ENCODE measurements at places on chromosomes 2 and 18.
A peak's percentile ranks its signal among the peaks of the same experiment; 100 is the strongest.

DNA sequence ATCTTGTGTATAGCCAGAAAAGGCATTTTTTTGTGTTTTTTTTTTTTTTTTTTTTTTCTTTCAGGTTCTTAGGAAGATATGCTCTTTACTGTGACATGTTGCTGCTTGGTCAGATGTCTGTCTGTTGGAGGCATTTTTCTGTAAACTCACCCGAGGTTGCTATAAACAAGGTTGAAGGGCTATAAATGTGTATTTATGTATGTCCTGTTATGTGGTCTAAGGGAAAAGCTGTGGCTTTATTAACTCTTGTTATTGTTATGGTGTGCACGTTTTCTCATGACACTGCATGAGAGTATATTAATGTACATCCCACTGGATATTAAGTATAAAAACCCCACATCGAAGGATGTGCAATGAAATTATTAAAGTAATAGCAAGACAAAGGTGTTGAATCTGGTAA is 102.0 kb downstream of the ZNF532 start:
- DNase-seq: no peak

GRCh38 chr18:58023108-58023507 is 20.9 kb upstream of the NEDD4L start:
- no peak for DNase-seq

GRCh38 chr2:71212336-71212735 is 14.6 kb downstream of the PAIP2B start:
- DNase-seq: no peak

GRCh38 chr2:115303-115702 is 69.0 kb upstream of the FAM110C start:
- no peak for DNase-seq

DNA sequence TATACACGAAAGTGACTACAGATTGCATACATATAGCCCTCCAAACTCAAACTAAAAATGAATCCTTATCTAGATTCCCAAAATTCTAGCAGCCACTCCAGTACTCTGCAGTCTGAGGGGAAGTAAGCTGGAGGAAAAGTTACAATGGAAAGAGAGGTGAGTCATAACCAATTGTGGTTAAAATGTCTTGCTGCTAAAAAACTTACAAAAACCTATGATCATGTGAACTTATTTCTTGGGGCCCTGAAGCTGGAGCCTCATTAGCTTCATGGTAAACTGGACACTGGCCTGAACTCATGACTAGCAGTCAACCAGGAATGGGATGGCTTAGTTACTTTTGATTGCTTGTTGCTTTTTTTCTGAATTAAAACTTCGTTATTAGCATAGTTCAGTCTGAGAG is 175.9 kb downstream of the SLC4A3 start:
- peak; percentile 3 for DNase-seq

GRCh38 chr2:232634206-232635150 is 1.1 kb downstream of the EFHD1 start:
- no peak for DNase-seq

DNA sequence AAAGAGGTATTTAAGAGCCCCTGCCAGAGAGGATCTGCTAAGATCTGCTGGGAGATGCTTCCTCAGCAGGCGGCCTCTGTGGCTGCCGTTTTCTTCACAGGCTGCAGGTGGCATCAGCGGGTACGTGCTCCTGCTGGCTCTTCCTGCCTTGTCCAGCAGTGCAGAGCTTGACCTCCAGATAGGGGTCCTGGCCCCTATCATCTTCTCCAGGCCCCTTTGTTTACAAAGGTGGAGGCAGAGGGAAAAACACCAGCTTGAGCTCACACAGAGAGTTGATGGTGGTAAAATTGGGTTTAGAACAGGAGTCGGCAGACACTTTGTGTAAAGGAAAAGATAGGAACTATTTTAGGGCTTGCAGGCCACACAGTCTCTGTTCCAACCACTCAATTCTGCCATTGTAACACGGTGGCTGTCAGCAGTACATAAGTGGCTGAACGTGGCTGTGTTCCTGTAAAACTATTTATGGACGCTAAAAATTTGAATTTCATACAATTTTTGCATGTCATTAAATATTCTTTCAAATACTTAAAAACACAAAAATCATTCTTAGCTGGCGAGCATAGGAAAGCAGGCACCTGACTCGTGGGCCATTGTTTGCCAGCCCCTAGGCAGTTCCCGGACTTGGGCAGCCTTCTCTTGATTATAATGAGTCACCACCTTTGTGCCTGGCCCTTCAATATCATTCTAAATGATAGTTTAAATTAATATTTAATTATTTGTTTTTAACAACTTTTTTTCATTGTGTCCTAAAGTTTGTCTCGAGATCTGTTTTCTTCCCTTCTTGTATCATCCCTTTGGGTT is 98.2 kb upstream of the B3GNT7 start:
- DNase-seq: peak; percentile 45

- peak; percentile 88 for DNase-seq
Measured at GRCh38 chr2:133633881-133634409, 65.7 kb upstream of the NCKAP5 start.

DNA sequence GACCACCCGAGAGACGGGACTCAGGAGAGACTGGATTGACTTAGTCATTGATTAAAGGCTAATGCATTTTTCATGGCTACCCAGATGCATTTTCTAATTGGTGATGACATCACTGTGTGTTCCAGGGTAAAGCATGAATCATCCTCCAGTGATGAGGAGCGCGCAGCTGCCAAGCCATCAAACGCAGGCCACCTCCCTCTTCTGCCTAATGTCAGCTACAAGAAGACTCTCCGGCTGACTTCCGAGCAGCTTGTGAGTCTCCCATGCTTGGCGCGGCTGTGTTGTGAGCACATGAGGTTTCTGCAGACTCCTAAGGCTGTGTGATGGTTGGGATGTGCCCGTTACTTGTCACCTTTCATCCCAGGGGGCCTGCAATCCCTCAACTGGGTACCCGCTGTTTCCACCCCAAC is 56.4 kb downstream of the LPIN1 start:
- DNase-seq: peak; percentile 29

GRCh38 chr2:99205491-99205890 is 24.5 kb downstream of the MRPL30 start:
- no peak for DNase-seq
